HepG2 (cell line): ENCODE measurements at places on chromosomes 1 and 21. TPM values are rescaled to one million over a fixed set of nuclear protein-coding genes. Genes with fewer than 3 reads are reported as not detected.

DNA sequence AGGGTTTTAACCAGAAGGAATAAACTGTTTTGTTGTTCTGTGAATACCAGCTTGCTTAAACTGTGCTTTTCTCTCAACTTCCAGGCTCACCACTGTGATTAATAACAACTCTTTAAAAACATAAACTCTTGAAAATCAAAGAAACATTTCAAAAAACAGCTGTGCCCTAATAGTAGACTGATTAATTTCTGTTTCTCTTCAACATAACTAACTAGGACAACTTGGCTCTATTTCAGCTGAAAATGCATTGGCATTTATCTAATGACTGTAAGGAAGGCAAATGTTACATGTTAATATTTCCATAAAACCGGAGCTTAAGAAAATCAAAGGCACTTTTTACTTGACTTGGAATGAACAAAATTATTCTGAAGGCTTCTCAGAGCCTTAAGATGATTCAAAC is 656.1 kb upstream of the NEGR1 start:
- no peak for DNase-seq

DNA sequence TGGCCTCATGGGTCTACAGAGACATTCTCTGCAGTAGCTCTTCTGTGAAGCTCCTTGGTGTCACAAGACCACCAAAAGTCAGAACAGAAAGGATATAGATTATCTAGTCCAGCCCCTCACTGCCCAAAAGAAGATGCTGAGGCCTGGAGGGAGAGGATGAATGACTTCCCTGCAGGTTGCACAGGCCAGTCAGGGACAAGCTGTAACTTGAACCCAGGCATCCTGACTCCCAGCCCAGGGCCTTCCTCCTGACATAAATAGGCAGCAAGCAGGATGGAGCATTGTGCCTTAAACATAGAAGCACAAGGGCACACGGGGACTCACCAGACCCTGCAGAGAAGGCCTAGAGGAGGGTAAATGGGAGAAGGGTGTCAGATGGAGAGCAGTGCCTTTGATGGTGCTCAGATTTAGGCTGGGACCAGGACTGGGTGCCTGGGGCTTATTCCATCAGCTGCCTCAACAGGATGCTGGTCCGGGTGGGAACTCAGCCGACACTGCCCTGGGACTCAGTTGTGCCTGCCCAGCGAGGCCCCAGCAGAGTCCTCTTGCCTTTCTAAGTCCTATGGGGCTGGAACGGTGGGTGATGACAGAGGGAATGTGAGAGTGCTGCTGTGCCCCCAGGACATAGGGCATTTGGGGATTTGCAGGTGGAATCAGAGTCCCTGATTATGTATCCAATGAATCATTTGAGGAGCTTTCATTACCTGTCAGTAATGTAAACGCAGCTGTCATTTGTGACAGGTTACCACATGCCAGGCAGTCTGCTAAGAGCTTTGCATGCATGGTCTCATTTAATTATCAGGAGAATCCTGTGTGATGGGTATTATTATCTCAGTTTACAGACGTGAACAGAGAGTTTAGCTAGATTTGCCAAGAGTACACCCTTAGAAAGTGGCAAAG is 13.2 kb downstream of the S100A7A start:
- no peak for DNase-seq

DNA sequence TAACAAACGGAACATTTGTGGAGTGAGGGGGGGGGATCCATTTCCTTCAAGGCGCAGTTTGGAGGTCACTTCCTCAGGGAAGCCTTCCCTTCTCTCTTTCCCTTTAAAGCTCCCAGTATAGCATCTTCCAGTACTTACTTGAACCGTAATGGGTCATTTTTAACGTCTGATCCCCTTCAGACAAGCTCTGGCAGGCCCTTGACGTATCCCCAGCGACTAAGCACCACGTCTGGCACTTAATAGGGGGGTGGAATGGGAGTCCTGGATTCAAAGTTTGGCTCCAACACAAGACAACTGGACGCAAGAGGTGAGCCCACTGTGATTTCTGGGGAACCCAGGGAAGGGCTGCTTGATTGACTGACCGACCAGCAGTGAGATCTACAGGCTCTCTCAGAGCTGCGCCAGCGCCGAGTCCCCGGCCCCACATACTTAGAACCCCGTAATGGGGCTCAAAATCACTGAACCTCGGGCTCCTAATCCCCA is 441 bp downstream of the YARS1 start:
- peak; percentile 10 for DNase-seq

DNA sequence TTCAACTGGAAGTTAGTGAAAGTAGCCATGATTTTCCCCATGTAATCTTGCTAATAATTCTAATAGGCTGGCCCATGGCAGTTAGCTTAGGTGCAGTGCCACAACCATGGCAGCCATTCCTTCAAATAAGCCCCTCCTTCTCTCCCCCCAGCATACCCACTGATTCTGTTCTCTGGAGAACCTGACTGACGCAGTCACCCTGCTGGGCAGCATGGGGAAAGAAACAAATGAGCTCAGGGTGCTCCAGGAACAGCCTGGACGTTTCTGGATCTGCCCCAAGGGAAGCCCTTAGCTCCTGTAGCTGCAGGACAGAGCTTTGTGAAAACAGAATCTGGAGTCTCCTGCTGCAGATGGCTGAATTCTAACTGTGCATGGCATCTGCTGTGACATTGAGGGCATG is 22.5 kb downstream of the SNAP47 start:
- DNase-seq, result no peak

- no peak for DNase-seq
These were observed 710.7 kb upstream of the ADAMTS5 start for GRCh38 chr21:27677546-27677945.

DNA sequence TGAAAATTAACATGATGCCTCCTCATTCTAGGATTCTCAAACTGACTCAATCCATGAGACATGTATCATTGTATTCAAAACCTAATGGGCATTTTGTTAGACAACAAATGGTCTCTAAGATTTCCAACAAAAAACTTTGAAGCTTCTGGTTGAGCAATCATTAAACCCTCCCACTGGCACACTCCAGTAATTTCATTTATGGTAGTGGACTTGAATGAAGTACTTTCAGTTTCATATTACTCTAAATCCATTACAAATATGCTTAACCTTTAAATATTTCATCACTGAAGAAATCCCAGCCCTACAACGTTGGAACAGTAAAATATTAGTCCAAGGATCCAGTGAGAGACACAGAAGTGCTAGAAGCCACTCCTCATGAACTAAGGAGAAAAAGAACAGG is 43.5 kb downstream of the GBP6 start:
- DNase-seq, result no peak

DNA sequence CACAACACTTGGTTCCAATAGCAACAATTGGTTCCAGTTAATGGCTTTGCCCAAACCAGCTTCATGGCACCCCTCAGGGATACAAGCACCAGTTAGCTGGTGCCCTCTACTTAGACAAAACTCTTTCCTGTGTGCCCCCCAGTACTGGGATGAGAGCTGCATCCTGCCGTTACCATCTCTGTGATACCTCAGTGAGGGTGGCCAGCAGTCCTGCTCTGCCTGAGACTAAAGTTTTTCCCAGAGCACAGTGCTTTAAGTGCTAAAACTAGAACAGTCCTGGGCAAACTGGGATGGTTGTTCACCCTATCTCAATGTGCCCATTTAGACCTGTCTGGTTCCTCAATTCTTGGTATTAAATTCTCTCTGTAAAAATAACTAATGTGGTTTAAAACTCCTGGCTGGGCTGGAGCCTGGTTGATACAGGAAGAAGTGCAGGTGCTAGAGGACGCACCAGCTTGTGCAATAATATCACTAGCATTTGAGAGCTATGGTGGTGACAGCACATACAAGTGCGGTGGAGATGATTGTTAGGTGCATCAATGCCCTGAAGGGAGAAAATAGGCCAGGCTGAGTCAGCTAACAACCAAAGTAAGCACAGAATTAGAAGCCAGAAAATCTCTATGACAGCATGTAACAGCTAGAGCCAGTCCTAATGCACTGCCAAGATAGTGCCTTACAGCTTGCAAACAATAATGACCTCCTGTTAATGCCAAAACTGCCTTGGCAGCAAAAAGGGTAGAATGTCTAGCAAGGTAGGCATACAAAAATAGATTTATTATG is 179.8 kb upstream of the GALNT2 start:
- no peak for DNase-seq

- no peak for DNase-seq
These were observed 600.8 kb upstream of the CXADR start for GRCh38 chr21:16912075-16912474.

- DNase-seq, result peak; percentile 68
These were observed 233.9 kb downstream of the SLC45A1 start for GRCh38 chr1:8551613-8552489.

GRCh38 chr1:14516974-14517840 is 81.3 kb upstream of the KAZN start:
- no peak for DNase-seq

GRCh38 chr1:30525631-30525970 is 197.8 kb downstream of the MATN1 start:
- no peak for DNase-seq

- DNase-seq, result no peak
These were observed 4.2 kb upstream of the RIPK4 start for GRCh38 chr21:41770901-41771624.

DNA sequence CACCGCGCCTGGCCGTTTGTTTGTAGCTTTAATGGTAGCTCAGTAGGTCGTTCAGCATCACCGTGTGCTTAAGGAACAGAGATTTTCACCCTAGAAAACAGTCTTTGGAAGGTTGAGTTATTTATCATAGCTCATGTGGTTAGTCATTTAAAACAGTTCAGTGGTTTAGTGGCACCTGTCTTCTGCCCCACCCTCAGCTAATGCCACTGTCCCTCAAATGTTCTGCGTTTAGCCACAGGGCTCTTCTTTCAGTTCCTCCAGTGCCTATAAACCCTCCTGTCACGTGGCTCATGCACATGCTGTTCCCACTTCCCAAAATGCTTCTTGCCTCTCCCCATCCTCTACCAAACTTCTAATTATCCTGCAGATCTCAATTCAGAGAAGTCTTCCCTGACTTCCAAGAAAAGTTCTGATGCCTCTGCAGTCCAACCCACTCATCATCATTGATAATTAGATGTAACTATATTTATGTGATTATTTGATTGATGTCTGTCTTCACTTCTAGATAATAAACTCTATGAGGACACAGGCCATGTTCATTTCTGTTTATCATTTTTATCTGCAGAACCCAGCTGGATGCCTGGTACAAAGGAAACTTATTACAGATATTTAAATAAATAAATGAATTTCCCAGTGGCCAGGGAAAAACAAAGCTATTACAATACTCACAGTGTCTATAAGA is 14.4 kb upstream of the DIPK1A start:
- DNase-seq, result no peak

DNA sequence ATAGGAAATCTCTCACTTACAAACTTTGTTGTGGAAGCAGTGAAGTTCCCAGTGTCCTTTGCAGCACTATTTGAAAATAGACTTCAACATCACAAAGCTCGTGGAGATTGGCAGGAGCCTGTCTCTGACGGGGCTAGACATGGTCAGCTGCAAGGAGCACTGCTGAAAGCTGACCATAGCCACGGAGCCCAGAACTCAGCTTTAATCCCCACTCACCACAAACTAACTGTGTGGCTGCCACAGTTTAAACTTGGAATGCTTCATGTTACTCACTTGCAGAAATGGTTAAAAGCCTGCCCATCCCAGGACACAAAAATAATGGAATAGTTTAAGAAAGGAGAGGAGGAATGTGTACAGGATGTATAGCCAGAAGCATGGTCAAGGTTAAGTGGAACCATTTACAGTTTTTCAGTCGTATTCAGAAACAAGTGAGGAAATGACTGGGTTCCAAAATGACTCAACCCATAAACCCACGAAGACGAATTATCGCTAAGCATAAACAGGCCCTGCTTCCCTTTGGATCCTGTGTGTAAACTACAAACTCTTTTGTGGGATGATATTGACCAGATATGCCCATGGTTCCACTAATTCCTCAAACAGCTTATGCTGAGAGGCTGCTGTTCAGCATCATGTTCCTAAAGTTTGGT is 18.2 kb downstream of the DNALI1 start:
- no peak for DNase-seq

- no peak for DNase-seq
These were observed 350.2 kb downstream of the ZNF326 start for GRCh38 chr1:90344963-90345730.

GRCh38 chr1:37071829-37072228 is 37.5 kb upstream of the GRIK3 start:
- DNase-seq, result no peak

GRCh38 chr1:42173155-42173933 is 8.8 kb upstream of the GUCA2A start:
- DNase-seq, result peak; percentile 18

DNA sequence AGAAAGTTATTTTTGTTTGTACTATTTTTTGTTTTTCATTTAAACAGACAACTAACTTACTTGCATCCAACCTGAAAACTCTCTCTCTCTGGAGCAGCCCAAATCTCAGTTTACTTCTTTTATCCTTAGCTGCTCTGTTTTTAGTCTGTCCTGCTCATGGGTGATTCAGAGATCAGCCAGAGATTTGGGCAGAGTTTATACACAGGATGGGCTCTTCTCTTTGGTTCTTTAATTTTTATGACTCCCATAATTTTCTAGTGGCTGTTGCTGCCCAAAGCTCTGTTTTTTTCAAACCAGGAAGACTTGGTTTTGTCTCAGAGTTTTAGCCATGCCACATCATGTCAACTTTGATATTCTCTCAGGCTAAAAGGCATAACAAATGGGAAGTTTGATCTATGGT is 86.8 kb upstream of the CD55 start:
- DNase-seq, result no peak

DNA sequence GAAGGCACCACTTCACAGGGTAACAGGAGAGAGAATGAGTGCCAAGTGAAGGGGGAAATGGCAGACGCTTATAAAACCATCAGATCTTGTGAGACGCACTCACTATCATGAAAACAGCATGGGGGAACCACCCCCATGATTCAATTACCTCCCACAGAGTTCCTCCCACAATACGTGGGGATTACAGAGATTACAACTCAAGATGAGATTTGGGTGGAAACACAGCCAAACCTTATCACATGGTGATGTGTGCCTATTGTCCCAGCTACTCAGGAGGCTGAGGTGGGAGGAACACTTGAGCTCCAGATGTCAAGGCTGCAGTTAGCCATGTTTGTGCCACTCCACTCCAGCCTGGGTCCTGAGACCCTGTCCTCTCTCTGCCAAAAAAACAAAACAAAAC is 56.0 kb upstream of the DSCAM start:
- no peak for DNase-seq

DNA sequence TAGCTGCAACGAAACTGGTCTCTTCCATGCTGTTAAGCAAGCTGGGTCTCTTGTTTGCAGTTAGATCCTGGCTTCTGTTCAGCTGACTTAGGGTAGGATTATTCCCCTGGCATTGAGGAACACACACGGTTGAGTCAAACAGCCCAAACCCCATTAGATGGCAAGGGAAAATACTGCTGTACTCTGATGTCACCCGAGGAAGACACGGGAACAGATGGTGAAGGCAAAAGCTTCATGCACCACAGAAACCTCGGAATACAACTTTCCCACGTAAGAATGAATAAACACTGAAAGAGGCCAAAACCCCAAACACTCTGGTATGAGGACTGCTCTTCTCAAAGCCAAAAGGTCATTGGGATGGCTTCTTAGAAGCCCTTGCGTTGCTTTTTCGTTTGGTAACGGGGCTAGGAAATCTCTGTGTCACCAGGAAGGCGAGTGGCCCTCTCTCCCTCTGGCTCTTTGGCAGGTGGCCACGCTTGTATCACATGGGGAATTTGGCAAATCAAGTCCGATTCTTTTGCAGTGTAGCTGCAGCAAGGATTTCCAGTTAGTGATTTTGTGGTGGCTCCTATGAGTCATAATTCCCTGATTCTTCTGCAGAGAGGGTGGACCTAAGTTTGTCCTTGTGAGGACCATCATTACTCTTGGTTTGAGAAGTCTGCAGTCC is 16.7 kb upstream of the LYST start:
- DNase-seq, result no peak

- no peak for DNase-seq
These were observed 63.6 kb upstream of the TNFSF18 start for GRCh38 chr1:173114346-173114745.

Gene FYB2
- total RNA-seq, result 1.4 and 2.7 TPM in 2 replicates

Gene RHOU
- 18.5 and 23.6 TPM in 2 replicates for total RNA-seq

Gene IRF6
- 0.02 TPM in 1 of 2 replicates, not detected in the other for total RNA-seq

Gene DPM3
- 14.8 and 23.2 TPM in 2 replicates for total RNA-seq
